Hematopoietic multipotent progenitor cell treated with erythropoietin and hydrocortisone succinate and interleukin-3 and kit ligand, for 4 days (in vitro differentiated cells): ENCODE measurements at places on chromosomes 4 and X.

- no peak for DNase-seq
Observed at GRCh38 chrX:40164751-40165150, 67.0 kb upstream of the BCOR start.

DNA sequence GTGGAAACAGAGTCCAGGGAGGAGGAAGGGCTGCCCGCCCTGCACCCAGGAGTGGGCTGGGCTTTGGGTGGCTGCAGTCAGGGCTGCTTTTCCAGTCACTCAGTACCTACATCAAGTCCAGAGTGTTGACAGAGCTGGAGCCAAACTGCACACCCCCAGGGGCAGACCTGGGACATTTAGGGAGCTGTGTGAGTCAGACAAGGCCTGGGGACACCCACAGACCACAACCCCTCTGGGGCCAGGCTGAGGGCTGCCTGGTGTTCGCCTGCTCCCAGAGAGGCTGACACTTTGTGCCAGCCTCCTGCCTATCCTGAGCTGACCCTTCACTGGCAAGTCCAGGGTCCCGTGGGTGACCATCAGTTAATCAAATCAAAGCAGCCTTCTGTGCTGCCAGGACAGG, 240.0 kb downstream of the BCOR start:
- DNase-seq, result peak; percentile 21

DNA sequence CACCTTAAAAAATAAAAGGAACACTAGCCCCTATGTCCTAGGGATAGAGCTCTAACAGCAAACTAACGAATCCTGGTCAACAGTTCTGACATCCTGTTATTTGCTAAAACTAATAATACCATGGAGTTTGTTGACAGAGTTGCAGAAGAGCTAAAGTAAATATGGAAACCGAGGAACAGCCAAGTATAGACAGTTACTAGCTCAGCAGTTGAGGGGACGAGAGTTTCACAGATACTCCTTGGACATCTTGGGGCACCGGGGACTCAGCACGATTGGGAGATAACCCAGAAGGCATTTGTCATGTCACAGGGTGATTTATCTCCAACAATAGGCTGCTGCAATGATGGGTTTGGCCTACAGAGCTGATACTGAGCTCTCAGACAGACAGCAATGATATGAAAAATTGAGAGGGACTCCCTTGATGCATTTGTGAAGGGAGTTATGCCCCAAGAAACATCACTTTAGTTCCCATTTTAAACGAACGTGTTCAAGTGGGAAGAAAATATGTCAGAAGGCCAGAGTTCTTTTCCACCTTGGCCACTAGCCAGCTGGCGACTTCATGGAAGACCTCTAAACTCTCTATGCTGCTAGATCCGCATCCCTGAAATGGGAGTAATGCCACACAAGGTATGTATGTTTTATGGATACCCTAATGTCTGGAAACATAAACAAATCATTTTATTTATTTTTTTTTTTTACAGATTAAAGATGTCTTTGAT, 48.6 kb downstream of the TSC22D3 start:
- DNase-seq, result peak; percentile 52

DNA sequence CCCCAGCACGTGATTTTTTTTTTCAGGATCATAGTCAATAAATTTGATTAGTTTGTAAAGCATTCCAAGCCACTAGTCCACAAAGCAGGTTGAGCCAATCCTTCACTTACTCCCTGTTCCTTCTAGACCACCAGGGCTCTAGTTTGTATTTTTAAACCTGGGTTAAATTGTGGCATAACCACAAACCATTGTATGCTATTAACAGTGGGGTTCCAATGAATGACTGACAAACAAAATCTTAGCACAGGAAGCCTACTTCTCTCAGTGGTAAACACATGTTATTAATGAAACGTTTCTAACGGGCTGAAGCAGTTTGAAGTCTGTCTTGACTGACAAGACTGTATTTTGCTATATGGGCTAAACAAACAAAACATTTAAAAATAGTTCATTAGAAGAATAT, 48.6 kb upstream of the GYPA start:
- DNase-seq, result no peak

DNA sequence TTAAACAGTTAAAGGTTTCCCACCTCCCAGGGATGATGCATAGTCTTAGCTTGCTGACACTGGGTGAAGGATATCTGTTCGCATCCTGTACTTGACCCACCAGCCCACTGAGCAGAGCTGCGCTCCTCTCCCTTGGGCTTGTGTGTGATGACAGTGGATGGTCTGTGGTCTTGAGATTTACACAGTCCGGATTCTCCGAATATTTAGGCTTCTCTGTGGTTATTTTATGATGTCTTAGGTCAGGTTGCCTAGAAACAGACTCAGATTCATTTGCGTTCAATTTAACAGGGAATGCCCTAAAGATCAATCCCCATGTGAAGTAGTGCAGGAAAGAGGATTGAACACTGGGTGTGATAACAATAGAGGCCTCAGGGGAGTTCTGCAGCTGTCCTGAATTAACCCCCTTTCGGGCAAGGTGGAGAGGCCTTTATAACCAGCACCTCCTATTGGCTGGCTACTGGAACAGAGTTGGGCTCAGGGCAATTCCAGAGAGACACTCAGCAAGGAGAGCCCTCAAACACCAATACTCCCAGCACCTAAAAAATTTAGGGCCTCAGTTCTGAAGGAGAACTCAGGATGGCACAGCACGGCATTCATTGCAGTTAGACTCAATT, 653.2 kb upstream of the GALNT7 start:
- no peak for DNase-seq

- DNase-seq, result no peak
Observed at GRCh38 chrX:40291553-40291952, 193.8 kb upstream of the BCOR start.
